Kidney (tissue), 22 donors: ENCODE measurements at places on chromosomes 11 and 22. TPM values are rescaled to one million over a fixed set of nuclear protein-coding genes. Genes with fewer than 3 reads are reported as not detected.

Gene RDX
- 97.3 TPM for total RNA-seq

Gene TRIM29
- total RNA-seq = 32.9 TPM

Gene OR8D1
- total RNA-seq = not detected

Gene SHISAL1
- 1.1 TPM for total RNA-seq

Gene OR10A4
- not detected for total RNA-seq

DNA sequence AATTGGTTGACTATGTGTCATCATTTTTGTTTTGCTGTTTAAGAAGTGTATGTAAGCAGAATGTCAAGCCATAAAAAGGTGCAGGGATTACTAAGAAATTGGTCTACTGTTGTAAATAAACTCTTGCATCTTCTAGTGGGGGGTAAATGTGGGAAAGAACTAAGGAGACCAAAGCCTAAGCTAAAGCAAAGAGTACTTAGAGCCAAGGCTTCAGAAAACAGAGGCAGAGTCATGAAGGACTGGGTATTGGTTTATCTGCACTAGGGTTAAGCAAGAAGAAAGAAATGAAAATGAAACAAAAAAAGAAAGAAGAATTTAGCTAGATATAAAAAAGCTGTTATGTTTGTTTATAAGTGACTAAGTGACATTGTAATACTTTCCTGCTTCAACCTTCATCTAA is 628.1 kb downstream of the METTL15 start:
- DNase-seq = no peak

- peak; percentile 98 for DNase-seq
These were observed at the start of gene C11orf65 for GRCh38 chr11:108467091-108467823. Gene C11orf65 (minus strand): TSS chr11:108467529. CDS start chr11:108461559, 5,970 bp downstream.

- no peak for DNase-seq
These were observed 63.7 kb downstream of the MAML2 start for GRCh38 chr11:96279018-96279895.

GRCh38 chr11:76678321-76678720 is 7.8 kb upstream of the LRRC32 start:
- no peak for DNase-seq

DNA sequence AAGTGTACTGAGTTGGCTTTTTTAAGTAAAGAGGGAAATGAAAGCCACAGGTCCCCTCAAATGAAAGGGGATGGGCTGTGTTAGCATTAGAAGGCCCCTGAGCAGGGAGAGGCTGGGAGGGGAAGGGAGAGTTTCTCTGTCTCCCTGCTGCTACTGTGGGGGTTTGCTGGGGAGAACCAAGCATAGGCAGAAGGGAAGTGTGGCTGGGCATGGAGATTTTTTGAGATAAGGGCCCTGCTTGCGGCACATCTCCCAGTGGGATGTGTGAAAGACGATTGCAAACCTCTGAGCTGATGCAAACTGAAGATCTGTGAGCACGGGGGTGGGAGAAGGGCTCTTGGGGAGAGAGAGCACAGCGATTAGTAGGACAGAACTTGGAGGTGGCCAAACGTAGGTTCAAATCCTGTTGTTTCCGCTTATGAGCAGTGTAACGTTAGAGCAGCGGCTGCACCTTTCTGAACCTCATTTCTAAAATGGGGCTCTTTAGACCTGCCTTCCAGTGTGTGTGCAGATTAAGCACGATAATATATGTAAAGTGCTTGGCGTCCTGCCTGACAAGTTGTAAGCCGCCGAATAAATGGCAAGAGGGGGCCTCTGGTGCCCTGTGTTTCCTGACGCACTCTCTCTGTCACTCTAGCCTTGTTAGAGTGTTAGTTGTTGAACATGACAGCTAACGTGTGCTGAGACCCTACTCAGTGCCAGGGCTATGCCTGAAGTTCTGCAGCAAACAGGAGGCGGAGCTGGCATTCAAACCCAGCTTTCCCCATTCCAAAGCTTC is 122.3 kb downstream of the GRIK4 start:
- no peak for DNase-seq

DNA sequence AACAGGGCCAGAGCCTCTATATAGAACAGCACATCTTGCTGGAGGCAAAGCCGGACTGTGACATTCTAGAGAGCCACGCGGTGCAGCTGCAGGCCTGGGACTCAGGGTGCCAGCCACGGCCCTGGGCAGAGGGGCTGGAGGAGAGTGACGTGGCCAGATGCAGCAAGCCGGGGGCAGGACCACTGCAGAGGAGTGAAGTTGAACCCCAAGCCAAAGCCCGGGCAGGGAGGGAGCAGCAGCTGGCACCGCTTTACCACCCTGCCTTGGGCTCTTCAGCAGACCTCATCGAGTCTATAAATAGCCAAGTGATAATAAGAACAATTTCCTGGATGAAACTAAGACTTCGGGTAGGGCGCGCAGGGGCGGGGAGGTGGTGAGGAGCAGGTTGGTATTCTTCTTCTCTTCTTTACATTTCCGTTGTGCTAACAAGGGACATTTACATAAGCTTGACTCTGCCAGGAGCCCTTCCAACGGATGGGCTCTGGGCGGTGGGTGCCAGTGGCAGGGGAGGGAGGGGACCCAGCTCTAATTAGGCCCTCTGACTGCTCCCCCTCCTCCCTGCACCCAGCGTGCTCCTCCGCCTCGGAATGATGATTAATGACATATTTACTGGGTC is 110.2 kb downstream of the ST3GAL4 start:
- no peak for DNase-seq

DNA sequence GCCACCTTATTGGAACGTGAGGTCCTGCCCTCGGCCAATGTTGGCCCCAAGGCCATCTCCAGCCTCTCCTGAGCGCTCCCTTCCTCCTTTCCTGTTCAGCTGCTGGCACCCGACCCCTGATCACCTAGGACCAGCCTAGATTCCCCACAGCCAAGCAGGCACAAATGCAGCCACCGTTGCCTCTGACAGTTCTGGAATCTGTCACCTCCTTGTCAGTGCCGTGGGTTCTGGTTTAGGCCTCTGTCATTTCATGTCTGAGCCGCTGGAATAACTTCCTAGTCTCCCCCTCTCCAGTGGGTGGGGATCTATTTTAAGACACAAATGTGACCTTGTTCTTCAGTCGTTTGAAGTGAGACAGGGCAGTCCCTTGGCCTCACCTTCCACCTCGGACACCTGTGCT is 29.7 kb downstream of the FADS3 start:
- no peak for DNase-seq

GRCh38 chr11:113001709-113002108 is 40.5 kb downstream of the NCAM1 start:
- DNase-seq = no peak

DNA sequence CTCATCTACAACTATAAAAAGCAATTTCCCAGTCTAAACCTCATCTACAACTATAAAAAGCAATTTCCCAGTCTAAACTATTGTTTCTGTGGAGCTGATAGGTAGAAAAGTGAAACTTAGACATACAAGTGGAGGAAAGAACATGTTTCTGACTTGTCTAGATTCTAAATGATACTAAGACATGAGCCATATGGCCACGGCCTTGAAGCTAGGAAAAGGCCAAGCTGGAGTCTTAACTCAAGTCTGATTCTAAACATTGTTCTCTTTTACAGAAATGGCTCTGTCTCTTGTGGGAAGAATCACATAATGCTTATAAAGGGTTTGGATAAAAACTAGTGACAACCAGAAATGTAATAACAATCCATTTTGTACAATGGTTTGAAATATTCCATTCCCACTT is 43.8 kb upstream of the LARGE1 start:
- no peak for DNase-seq

GRCh38 chr11:36193721-36194120 is 95.5 kb downstream of the COMMD9 start:
- no peak for DNase-seq

DNA sequence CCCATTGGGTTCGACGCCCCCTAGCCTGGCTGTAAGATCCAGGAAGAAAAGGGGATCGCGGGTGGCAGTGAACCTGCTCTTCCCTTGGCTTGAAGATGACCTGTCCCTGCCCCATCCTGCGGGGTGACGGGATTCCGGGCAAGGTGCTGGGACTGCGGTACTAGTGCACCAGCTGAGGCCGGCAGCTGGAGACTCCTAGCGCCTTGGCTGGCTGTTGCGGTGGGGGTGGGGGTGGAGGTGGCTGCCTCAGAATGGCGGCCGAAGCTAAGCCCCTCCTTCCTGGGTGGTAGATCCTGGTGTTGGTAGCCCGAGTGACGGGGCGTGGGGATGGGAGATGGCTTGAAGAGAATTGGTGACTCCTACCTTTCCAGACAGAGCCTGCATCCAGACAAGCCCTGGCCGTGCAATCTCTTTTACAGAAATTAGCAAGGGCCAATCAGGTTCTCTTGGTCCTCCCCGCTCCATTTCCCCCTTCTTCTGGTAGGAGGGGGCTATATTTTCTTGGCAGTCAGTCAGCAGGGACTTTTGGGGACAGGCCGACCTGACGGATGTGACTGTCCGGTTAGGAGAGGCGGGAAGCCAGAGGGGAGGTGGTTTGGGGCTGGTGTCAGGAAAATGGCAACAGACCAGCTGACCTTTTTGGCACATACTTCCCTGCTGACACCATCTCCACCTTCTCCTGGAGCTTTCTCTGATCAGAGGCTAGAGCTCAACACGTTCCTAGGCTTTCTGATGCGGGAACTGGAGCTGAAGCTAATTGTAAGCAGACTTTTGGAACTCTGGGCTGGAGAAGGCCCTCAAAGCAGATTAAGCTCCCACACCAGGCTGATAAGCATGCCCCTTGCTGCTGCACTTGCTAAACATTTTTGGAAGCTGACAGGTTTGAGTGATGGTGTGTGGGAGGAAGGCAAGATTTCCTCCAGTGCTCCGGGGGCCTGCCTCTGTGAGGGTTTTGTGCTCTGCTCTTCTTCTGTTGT is 2.0 kb downstream of the NAV2 start:
- DNase-seq = peak; percentile 64

DNA sequence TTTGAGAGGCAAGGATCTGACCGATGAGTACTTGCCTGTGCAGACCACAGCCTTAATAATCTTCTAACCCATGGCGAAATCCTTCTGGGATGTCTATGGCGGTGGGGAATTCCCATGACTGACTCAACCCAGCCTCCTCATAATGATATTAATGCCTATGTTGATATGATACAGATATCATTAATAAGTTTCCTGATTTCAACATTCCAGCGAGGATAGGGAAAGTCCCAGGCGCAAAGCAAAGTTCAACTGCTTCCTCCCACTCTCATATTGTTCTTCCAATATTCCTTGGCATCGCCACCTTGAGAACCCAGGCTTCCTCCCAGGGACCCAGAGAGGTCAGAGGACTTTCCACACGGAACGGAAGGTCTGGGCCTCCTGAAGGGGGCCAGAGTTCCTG is 110.3 kb upstream of the TMEM45B start:
- DNase-seq = no peak

DNA sequence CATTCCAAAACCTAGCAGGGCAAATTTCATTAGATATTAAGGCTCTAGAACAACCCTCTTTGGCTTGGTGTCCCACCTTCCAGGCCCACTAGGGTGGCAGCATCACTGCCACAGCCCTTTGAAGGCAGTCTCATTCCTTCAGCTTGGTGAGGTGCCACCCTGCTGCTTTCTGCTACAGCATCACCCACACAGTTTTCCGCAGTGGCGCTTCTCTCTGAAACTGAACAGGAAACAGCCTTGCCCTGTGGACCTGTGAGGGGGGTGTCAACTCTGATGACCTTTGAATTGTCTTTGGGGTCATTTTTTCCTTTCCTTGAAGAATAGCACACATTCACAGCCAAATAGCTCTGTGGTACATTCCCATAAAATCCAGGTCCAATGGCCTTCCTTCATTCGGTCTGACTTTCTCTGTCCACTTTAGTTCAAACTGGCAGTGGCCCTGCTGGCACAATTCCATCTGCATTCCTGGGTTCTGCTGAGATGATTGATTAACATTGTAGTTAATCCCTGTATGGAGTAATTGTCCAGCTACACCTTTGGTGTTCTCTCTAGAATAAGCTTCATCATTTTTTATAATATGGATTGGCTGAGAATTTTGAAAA is 251.9 kb upstream of the FAT3 start:
- no peak for DNase-seq

DNA sequence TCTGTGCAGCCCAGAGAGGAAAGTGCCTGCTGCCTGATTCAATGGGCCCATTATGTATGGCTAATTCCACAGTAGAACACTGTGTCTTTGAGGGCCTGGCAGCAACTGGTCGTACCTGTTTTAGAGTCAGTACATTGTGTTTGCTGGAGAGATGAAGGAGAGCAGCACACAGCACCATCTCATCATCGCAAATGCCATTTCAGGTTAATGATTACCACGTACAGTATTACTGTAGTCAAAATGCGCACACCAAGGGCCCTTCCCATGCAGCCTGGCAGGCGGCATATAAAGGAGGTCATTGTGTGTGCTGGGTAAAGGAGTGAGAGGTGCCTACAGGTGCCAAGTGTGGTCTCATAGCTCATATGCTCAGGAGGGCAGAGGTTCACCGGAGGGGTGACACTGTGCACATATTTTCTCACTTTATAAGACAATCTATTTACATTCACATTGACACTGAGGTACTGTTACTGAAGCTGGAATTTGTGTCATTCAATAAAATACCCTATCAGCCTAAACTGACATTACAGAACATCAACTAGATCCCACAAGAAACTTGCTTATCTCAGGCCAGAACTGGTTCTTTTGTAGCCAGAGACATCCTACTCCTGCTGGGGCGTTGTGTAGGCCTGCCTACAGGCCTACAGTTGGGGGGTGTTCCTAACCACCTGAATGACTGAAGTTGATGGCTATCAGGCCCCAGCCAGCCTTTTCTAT is 90.4 kb downstream of the APIP start:
- peak; percentile 75 for DNase-seq

DNA sequence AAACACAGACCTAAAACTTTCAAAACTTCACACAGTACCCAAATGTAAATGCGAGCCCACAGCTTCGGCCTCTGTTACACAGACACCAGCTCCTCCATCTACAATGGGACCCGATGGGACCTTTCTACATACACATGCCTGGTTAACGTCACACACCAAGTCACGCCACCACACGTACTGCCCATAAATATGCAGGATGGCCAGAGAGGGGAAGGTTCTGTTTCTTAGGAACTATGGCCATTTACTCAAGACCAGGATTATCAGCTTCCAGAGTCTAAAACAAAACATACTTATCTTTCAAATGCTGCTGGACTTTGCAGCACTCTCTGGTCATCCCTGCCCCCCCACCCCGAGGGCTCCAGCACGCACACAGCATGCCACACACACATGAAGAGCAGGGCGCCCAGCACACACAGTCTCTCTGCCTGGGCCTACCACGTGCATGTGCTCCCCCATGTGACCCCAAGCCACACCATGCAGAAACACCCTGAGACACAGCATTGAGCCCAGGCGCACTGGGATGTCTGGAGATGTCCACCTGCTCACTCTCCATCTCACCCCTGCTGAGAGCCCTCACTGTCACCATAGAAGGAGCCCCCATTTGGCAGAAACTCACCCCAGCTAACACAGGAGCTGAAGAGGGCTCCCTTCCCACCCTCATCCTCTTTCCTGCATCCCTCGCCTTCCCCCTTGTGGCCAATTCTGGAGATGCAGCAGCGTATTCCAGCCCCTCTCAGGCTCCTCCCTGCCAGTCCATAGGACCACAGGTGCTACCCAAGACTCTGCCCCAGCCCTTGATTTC is 61.8 kb downstream of the SLC22A12 start:
- DNase-seq = peak; percentile 88

DNA sequence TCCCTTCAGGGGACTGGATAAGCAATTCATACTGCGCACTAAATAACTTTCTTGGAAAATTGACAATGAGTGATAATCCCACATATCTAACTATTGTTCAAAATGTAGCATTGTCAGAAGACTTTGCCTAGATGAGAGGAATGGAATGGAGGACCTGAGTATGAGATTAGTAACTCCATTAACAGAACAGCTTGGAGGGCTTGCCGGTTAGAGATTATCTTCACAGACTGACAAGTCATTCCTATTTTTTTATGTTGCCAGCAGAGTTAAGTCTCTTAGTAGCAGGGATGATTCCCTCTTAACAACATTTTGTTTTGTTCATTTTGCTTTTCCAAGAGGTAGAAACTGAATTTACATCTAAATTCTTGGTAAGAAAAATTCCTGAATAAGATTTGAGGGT is 7.1 kb upstream of the BACE1-AS start:
- DNase-seq = no peak

- DNase-seq = no peak
These were observed 43.2 kb downstream of the MACROD1 start for GRCh38 chr11:64122411-64123410.
